K562 (cell line): ENCODE measurements at places on chromosomes 12 and 14.

DNA sequence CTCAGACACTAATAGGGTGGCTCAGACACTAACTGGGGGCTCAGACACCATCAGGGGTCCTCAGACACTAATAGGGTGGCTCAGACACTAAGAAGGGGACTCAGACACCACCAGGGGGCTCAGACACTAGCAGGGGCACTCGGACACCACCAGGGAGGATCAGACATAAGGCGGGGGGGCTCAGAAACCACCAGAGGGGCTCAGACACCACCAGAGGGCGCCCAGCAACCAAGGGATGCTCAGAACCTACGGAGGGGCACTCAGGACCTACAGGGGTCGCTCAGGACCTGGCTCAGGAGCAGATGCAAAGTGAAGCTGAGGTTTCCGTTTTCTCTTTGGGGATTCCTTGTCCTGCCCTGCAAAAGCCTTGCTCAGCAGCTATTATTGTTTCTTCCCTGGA is 448.5 kb downstream of the TMEM121 start:
- peak; percentile 34 for DNase-seq

GRCh38 chr12:125083072-125083471 is 17.8 kb downstream of the AACS start:
- no peak for DNase-seq

DNA sequence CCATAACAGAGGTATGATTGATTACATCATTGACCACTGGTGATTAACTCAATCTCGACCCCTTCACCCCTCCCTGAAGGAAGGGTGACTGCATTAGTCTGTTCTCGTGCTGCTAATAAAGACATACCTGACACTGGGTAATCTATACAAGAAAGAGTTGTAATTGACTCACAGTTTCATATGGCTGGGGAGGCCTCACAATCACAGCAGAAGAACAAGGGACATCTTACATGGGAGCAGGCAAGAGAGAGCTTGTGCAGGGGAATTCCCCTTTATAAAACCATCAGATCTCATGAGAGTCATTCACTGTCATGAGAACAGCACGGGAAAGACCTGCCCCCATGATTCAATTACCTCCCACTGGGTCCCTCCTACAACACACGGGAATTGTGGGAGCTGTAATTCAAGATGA is 55.9 kb upstream of the TMCC3 start:
- DNase-seq: no peak

- no peak for DNase-seq
These were observed 97.4 kb downstream of the ADGRD1 start for GRCh38 chr12:131051155-131051473.

- DNase-seq: no peak
These were observed 8.5 kb upstream of the GAS2L3 start for GRCh38 chr12:100564905-100565467.

DNA sequence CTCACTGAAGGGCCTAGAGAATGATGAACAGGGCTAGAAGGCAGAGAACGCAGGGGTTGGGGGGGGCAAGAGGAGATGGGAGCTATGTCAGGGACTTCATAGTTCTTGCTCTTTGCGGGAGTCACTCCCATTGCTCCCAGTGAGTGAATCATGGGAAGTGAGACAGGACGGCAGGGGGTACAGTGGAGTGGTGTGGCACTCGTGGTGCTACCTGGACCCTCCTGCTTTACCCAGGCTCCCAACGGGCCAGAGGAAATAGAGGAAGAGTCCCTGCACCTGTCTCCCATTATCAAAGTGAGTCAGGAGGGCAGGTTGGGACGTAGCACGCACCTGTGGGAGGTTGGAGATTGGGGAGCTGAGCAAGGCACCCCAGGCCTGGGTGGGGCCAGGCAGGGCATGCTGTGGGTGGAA is 1.3 kb upstream of the KRT8 start:
- no peak for DNase-seq

DNA sequence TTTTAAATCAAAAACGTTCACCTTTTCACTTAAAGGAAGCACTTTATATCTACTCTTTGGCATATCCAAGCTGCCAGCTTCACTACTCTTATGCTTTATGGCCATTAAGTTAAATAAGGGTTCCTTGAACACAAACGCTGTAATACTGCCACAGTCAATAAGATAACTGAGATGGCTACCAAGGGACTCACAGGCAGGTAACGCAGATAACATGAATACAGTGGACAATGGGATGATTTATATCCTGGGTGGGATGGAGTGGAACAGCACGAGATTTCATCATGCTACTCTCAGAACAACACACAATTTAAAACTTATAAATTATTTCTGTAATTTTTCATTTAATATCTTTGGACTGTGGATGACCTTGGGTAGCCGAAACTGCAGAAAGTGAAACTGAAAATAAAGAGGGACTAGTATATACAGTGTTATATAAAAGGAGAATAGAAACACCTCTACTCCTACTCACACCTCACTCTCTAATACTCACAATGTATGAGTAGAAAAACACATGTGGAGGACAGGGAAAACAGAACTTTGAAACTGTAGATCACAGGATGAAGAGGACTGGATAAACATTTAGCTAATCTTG is 367.3 kb downstream of the C12orf50 start:
- DNase-seq: no peak

- DNase-seq: no peak
These were observed 39.0 kb upstream of the REP15 start for GRCh38 chr12:27657296-27657695.

GRCh38 chr14:77980475-77981321 is 180.8 kb downstream of the ADCK1 start:
- no peak for DNase-seq

DNA sequence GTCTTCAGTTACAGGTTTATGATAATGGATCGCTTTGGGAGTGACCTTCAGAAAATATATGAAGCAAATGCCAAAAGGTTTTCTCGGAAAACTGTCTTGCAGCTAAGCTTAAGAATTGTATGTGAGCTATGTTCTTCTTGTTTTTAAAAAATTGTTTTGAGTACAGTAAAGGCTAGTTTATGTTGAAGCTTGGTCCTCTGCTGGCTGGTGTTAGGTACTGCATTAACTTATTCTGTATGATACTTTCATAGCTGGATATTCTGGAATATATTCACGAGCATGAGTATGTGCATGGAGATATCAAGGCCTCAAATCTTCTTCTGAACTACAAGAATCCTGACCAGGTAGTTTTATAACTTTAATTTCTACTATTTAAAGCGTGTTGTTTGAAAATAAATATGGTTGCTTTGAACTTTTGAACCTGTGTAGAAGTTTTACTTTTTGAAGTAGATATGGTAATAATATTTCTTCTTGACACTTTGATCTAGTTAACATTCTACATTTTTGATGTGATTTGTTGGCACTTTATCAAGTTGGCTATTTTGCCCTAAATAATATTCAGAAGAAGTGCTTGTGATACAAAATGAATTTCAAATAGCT is 55.7 kb downstream of the VRK1 start:
- DNase-seq: peak; percentile 27

- DNase-seq: no peak
These were observed 62.3 kb upstream of the PPP1R12A start for GRCh38 chr12:79997096-79997791.

DNA sequence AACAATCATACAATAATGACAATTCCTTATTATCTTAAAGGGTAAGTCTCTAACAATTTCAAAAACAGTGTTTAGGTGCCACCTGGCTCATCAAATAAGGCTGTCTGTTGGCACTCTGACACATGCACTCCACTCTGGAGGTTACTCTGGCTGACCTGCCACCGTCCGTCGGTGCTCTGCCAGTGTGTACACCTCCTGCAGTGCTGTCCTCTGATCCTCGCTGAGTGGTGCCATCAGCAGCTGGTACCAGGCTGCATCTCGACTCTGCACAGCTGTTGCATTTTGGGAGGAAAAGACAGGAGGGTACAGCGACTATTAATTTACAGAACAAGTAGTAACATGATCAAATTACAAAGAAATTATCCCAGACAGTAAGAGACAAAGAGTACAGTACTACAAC is 63.9 kb downstream of the IPO8 start:
- DNase-seq: no peak

- no peak for DNase-seq
These were observed 26.4 kb upstream of the RASSF3 start for GRCh38 chr12:64583771-64584421.

DNA sequence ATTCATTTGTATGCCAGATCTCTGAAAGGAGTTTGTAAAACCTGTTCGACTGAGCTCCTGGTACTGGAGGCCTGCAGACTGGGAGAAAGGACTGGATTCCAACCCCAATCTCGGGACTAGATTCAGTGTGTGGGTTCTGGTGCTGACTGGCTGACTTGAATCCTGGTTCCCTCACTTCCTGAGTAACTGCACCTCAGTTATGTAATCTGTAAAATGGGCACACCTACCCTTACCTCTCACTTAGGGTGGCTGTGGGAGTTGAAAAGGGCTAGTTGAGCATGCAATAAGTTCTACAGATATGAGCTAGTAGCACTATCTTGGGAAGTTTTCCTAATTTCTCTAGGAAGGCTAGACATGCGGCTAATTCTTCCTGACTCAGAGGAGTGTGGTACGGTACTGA is 621.3 kb upstream of the TBX3 start:
- no peak for DNase-seq

DNA sequence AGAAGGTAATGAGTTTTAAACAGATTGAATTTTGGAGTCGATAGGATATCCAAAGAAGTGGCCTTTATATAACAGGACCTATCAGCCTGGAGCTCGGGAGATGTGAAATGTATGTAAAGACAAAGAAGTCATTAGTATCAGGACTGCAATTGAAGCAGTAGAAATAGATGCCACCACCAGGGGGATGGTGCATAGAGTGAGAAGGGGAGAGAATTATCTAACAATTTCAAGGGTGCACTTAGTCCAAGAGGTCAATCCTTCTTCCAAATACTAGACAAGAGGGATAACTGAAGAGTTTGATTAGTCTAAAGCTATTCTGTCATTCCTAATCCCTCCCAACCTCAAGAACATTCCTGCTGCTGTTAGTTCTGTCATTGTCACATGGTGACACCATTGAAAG is 127.8 kb downstream of the CFAP54 start:
- DNase-seq: peak; percentile 10

DNA sequence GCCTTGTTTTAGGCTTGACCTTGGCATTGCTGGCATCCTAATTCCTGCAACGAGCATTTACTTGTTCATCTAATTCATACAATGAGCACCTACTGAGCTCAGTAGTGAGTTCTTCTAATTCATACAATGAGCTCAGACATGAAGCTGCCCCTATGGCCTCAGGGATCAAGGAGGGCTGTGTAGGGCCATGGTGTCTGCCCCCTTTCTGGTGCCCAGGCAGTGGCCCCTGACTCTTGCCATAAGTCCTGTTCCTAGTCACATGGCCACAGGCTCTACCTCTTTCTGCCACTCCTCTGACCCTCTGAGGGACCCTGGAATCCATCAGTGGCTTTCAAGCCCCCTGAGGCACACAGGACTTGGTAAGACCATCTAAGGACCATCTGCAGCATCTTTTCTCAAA is 148.8 kb downstream of the ZFP36L1 start:
- no peak for DNase-seq

DNA sequence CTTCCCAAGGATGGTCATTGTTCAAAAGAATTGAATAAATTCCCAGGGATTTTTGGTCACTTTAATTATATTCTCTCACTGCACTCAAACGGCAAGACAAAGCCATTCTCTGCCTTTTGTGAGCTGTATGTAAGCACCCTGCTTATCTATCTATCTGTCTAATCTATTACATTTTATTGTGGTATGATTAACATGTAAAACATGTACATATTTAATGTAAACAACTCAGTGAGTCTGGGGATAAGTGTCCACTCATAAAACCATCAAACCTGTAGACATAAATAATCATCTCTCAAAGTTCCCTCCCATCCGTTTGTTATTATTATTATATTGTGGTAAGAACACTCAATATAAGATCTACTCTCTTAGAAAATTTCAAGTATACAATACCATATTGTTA is 167.1 kb downstream of the CAND1 start:
- DNase-seq: no peak

- no peak for DNase-seq
These were observed 34.7 kb downstream of the KCNA5 start for GRCh38 chr12:5078423-5078822.

GRCh38 chr14:54651649-54652048 is 84.7 kb downstream of the SAMD4A start:
- no peak for DNase-seq

GRCh38 chr14:90213099-90213748 is 43.1 kb upstream of the PSMC1 start:
- no peak for DNase-seq

DNA sequence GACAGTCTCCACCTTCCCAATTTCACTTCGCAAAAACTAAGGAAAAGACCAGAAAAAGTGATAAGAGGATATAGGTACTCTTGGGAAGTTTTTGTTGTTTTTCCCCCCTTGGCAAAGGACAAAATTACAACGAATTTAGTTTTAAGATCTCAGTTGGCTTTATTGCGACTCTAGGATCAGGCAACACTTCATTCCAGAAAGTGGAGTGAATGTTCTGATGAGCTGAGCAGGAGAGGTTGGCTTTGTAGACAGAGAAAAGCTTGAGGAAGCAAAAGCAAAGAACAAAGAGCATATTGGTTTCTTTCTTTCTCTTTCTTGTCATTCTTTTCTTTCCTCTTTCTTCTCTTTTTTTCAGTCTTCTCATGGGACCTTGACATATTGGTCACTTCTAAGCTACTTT is 640 bp upstream of the ZFYVE1 start:
- DNase-seq: peak; percentile 11

- DNase-seq: no peak
These were observed 244.8 kb downstream of the TMTC2 start for GRCh38 chr12:82931349-82932116.

DNA sequence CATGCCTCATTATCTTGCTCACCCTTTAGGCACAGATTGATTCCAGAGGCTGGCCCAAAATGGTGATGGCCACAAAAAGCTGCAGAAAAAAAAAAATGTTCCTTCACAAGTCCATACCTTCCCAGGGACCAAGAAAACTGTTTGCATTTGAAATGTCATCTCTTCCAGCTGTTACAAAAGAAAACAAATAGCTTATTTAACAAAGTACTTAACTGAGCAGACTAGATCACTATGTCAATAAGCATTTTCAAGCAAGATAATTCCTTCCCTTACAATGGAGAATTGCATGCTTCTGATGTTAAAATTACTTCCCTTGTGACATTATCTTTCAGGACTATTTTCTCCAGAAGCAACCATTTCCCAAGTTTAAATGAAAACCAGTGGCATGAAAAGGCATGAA is 377.9 kb upstream of the KITLG start:
- DNase-seq: no peak

DNA sequence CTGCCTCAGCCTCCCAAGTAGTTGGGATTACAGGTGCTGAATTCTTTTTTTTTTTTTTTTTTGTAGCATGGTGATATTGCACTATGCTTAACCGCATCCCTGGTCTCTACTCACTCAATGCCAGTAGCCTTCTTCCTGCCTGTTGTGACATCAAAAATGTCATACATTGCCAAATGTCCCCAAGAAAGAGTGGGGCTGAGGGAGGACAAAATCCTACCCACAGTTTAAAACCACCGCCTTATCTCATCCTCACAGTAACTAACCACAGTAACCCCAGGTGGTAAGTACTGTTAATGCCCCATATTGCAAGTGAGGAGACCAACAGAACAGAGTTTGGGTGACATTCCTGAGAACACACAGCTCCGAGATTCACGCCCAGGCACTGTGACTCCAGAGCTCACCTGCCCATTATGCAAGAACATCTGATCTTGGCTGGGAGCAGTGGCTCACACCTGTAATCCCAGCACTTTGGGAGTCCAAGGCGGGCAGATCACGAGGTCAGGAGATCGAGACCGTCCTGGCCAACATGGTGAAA is 19.6 kb downstream of the MORN3 start:
- DNase-seq: peak; percentile 88
